ENCODE measurements at places on chromosomes 6 and 20. TPM values are rescaled to one million over a fixed set of nuclear protein-coding genes. Genes with fewer than 3 reads are reported as not detected.

The ADAT2 gene
- total RNA-seq: 28.5 TPM

DNA sequence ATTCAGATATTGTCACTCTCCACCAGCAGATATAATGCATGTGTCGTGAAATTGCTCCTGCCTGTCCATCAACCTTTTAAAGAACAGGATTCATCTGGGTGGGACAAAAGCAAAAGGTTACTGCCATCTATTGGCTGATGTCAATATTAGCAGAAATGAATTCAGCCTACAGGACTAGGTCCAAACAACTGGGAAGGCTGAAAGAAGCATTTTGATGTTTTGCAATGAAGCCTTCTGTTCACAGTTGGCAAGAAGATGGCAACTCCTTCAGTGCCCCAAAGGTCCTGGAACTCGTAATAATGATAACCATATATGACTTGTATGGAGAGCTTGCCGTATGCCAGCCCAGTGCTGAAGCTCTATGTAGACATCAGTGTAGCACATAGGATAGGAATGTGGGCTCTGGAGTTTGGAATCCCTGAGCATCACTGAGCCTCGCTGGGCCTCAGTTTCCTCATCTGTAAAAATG is 7.5 kb downstream of the BCAS1 start:
- peak overlapping the region; percentile 93 for H3K27ac ChIP-seq
- peak overlapping the region; percentile 71 for H3K4me3 ChIP-seq
- peaks cover 34% of the 10 kb centered on the region for H3K4me1 ChIP-seq
- no peaks in the 10 kb centered on the region for H3K36me3 ChIP-seq
- DNase-seq: no peak
- no peaks in the 10 kb centered on the region for H3K27me3 ChIP-seq

The ENPP3 gene
- 0.44 TPM for total RNA-seq

The BTN1A1 gene
- total RNA-seq: not detected

The FAM184A gene
- 5.3 TPM for total RNA-seq

The MYMX gene
- not detected for total RNA-seq

GRCh38 chr6:88855541-88856147 is 107.8 kb downstream of the RNGTT start:
- H3K27ac ChIP-seq: peak overlapping the region; percentile 10
- H3K4me3 ChIP-seq: no peak overlapping the region
- DNase-seq: no peak
- H3K4me1 ChIP-seq: no peaks in the 10 kb centered on the region

- peaks cover 7% of the 10 kb centered on the region for H3K36me3 ChIP-seq
- no peaks in the 10 kb centered on the region for H3K4me1 ChIP-seq
- H3K27ac ChIP-seq: peak overlapping the region; percentile 48
Measured at GRCh38 chr6:158756977-158757752, 62.0 kb downstream of the EZR start.

The PLTP gene
- not detected for total RNA-seq

The CALHM5 gene
- total RNA-seq: not detected

The SAMD5 gene
- total RNA-seq: not detected

The DDX43 gene
- total RNA-seq: 1.0 TPM

The PXMP4 gene
- 12.1 TPM for total RNA-seq

- H3K36me3 ChIP-seq: no peaks in the 10 kb centered on the region
- H3K4me3 ChIP-seq: peak overlapping the region; percentile 64
- H3K27me3 ChIP-seq: no peaks in the 10 kb centered on the region
- H3K4me1 ChIP-seq: peaks cover 26% of the 10 kb centered on the region
Measured at GRCh38 chr20:63697357-63697867, 960 bp downstream of the TNFRSF6B start.

The TMEM217 gene
- 0.42 TPM for total RNA-seq

The PTPRT gene
- not detected for total RNA-seq

The NKX2-2 gene
- not detected for total RNA-seq

DNA sequence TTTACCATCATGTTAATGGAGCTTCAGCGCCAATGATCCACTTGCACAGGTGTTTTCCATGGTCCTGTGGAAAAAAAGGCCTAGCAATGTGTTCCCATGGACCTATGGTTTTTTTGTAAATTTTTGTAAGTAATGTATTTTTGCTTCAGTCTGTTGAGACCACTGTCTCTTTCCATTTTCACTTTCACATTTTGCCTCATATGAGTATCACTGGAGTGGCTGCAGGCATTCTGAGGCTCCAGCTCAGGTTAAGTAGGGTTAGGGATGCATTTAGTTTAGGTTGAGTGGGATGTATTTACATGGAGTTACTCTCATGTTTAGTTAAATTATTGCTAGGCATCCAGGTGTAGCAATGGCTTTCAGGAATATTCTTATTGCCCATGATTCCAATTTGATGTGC is 19.2 kb upstream of the LMBRD1 start:
- H3K4me1 ChIP-seq: peaks cover 45% of the 10 kb centered on the region
- peak overlapping the region; percentile 97 for H3K27ac ChIP-seq
- DNase-seq: no peak
- no peaks in the 10 kb centered on the region for H3K27me3 ChIP-seq

GRCh38 chr6:38136547-38136946 is 317.0 kb downstream of the ZFAND3 start:
- no peaks in the 10 kb centered on the region for H3K27me3 ChIP-seq
- H3K4me1 ChIP-seq: peaks cover 38% of the 10 kb centered on the region
- no peaks in the 10 kb centered on the region for H3K36me3 ChIP-seq
- H3K4me3 ChIP-seq: no peak overlapping the region
- H3K27ac ChIP-seq: no peak overlapping the region
- no peak for DNase-seq

GRCh38 chr6:16677458-16677857 is 83.8 kb downstream of the ATXN1 start:
- H3K27ac ChIP-seq: no peak overlapping the region
- DNase-seq: no peak
- peaks cover 9% of the 10 kb centered on the region for H3K36me3 ChIP-seq
- H3K4me3 ChIP-seq: no peak overlapping the region
